ENCODE measurements at places on chromosomes 5 and 9.

GRCh38 chr9:68750786-68751185 lies 45.7 kb downstream of the PIP5K1B start:
- DNase-seq, result no peak

DNA sequence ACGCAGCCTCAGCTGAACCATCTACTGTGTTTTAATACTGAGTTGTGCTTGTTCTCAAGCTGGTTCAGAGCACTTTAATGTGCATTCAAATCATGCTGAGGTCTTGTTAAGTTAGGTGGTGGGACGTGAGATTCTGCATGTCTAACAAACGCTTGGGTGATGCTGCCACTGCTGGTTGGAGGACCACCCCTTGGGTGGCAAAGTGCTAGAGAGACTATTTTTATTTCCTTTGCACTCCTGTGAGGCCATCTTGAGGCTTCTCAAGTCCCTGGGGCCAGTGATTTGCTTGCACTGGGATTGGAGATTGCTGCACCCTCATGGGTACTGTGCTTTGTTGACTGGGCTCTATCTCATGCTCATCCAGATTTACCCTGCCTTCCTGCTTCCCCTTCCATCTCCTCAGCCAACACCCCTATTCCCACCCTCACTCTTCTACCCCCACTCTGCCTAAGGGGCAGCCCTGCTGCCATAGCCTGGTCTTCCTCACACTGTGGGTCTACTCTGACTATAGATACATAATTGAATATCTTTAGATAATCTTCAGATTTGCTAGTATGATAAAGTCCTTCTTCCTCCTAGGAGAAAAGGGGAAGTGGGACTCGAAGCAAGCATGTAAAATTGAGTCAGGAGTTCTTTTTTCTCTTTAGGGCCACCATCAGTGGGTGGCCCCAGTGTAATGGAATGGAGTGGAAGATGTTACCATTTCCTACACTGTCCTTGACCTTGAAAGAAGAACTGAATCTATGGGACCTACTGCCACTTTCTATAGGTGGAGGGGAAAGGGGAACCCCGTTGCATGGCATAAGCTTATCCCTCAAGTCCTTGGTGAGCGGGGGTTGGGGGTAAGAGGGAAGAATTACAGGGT lies 45.1 kb upstream of the SUB1 start:
- DNase-seq, result no peak

DNA sequence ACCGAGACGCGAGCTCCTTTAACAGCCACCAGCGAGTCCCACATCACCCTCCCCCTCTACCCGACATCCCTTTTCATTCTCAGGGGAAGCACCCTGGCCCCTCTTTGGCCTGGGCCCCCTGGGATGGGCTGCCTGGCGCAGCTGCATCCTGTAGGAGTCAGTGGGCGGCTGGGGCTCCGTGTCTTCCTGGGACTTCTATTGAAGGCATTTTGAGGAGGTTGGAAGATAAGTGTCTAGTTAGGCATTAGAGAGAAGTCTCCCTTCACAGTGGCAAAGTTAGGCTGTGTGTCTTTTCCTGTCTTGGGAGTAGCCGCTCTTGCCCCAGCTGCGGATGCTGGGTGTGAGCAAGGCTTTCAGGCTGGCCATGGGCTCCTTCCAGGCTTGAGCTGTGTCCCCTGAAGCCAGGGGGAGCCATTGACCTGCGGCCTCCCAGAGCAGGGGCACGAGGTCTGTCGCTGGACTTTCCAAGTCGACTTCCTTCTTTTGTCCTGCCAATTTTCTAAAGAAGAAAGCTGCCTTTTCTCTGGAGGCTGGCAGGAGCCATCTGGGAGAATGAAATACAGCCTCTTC lies 18.6 kb upstream of the NKD2 start:
- no peak for DNase-seq

DNA sequence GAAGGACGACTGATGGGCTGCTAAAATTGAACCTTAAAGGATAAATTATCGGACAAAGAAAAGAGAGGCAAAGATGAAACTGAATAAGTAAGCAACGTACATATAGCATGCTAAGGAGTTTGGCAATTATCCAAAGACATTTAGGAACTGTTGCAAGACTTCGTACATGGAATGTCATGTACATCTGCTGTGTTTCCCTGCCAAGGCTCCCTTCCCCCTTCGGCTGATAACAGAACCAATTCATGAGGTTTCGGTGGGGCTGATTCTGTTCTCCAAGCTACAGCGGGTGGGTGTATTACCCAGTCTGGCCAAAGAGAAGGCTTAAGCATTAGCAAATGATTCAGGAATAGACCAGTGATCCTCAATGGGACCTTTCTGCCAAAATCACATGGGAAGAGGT lies 190.9 kb upstream of the FREM1 start:
- DNase-seq, result no peak

DNA sequence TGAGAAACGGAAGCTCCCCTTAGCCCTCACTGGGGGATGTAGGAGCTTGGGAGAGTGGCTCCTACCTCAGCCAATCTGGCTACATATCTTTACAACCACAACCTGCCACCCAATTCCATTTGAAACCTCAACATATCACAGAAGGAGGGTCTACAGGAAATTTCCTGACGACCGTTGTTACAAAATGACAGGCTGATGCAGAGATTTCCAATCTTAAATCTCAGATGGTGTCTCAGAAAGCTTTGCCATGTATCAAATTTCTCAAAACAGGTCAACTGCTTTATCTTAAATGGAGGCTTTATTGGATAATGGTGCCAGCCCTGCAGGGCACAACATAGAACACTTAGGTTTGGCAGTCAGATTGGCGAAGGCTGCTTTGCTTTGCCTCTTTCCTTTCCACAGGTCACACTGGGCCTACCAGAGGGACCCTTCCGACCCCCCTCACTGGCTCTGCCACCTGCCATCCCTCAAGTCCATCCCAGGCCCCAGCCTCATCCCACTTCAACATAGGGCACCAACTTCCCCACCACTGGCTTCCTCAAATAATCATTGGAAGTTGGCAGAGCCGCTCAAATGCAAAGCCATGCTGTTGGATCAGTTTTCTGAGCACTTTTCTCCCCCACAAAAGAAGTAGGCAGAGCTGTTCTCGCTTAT lies 11.1 kb upstream of the SPATA31E1 start:
- no peak for DNase-seq

- no peak for DNase-seq
These were observed 14.2 kb upstream of the AGGF1 start for GRCh38 chr5:77015938-77016569.

DNA sequence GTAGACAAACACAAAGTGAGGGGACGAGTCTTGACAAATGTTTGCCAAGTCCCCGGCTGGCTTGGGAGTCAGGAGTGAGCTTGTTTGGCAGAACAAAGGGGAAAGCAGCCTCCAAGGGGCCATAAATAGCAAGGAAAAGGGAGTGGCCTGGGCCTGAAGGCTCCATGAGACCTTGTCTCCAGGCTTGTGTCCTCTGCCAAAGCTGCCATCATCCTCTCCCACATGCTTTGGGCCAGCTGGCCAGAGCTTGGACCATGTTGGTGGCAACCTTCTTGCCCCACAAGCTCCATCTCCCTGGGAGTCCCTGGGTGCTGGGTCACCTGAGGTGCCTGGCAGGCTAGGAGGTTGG lies 13.3 kb upstream of the PITX1 start:
- DNase-seq, result no peak

- DNase-seq, result no peak
These were observed 5.2 kb downstream of the CRB2 start for GRCh38 chr9:123361086-123361730.

DNA sequence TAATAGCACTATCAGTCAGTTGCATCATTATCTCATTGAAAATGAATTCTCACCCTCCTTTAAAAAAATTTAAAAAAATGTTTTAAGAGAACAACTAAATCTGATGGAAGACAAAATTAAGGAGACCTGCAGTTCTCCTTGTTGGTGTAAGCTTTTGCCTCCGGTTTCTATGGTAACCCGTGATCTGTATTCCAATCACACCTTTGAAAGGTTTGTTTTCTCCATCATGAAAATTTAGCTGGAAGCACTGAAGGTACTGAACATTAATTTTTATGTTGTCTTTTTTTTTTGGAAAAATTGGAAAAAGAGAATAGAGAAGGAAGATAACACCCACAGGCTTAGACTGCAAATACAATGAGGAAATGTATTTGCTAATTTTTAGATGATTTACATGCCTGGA lies 2.5 kb upstream of the BASP1 start:
- DNase-seq, result no peak

GRCh38 chr9:35611230-35611797 lies 6.3 kb downstream of the TESK1 start:
- no peak for DNase-seq

DNA sequence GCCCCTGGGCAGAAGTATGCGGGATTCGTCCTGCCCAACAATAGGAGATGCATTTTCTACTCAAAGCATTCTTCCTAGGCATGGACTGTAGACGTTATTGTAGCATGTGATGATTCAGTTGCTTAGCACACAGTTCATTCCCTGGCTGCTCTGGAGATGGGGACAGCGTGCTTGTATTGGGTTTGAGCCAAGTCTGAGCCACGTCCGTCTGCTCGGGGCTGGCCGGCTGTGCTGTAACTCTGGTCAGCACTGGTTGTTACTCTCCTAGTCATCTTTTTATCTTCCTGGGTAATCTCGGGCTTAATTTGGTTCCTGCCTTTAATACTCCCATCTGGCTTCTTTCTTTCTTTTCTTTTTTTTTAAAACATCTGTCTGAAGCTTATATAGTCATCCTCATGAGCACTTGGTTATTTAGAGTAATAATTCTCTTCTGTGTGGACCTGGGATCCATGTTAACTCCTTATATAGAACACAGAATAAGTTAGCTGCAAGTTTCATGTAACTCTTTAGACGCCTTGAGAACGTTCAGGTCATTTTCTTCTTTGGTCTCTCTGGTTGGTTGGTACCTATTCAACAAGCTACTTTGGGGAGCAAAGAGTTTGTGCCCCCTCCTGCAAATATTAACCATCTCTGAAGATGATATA lies 118.8 kb upstream of the RPS23 start:
- DNase-seq, result no peak

GRCh38 chr5:169426784-169427183 lies 125.8 kb upstream of the SLIT3 start:
- no peak for DNase-seq

- DNase-seq, result no peak
These were observed 3.0 kb downstream of the CMYA5 start for GRCh38 chr5:79692596-79692995.

GRCh38 chr5:128446-128845 lies 36.5 kb downstream of the PLEKHG4B start:
- no peak for DNase-seq

DNA sequence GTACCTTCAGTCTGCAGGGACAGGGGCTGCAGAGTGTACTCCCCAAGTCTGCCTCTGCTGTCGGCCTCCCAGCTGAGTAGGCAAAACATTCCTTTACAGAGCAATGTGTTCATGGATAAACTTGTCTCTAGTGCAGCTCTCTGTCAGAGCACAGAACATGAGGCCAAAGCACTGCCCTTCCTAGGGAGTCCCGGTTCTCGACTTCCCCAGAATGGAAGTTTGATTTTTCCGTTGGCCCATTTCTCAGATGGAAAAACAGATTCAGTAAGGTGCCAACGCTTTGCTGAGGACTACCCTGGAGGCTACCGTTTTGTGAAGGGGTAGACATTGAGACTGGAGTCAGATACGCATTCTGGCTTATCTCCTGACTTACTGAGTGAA lies 422 bp upstream of the TRIM32 start:
- DNase-seq, result no peak

GRCh38 chr9:115162946-115163345 lies 45.0 kb upstream of the TNC start:
- DNase-seq, result no peak

- no peak for DNase-seq
These were observed 32.1 kb upstream of the MSANTD3 start for GRCh38 chr9:100394816-100395215.

DNA sequence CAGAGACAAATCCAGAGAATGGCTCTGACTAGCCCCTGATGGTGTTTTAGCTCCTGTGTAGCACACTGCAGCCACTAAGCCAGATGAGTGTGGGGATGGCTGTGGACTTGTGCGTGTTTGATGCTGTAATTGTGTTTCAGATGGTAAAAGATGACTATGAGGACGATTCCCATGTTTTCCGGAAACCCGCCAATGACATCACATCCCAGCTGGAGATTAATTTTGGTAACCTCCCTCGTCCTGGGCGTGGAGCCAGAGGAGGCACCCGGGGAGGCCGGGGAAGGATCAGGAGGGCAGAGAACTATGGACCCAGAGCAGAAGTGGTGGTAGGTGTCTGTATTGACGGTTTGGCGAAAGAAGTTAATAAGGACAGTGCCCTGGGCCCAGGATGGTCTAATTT lies 38.0 kb downstream of the HABP4 start:
- no peak for DNase-seq

GRCh38 chr9:109132567-109133021 lies 12.8 kb upstream of the TMEM245 start:
- no peak for DNase-seq

GRCh38 chr5:137667341-137667740 lies 68.5 kb downstream of the KLHL3 start:
- no peak for DNase-seq

DNA sequence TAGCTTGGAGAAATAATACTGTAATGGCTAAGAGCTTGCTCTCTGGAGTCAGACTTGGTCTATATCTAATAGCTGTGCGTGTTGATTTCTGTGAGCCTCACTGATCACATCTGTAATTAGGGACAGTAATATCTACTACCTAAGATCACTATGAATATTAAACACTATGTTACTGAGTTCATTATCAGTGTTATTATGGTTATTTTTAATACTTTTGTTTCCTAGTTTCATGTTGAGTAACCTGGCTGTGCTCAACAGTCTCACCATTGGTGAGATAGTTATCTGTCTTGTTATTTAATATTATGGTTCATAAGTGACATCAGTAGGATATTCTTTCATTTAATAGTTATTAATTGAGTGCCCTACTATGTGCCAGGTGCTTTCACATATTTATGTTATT lies 22.4 kb upstream of the CAVIN4 start:
- no peak for DNase-seq

GRCh38 chr5:179301376-179301775 lies 43.9 kb downstream of the ADAMTS2 start:
- no peak for DNase-seq

DNA sequence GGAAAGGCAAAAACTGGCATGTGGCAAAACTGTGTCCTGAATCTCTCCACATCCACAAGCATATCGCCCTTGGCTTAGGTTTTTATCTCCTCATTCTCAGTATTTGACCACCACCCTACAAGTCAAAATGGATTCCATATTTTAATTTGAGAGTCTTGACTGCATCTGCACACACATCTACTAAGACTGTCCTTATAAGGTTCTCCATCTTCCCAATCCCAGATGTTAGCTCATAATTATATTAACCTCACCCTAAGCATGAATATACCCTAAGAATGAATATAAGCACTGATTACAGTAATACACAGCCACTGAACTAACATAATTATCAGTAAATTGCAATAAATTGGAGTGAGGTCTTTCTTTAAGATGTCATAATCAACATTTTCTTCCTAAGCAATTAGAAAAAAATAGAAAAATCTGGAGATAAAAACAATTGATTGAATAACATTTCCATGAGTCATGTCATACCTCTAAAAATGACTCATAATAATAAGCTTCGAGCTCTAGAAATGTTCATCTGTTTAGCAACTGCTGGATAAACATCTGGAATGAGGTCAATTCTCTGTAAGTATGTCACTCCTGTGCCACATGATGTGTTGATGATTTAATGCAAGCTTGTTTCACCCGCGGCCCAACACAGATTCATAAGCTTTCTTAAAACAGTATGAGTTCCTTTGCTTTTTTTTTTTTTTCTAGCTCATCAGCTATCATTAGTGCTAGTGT lies 39.9 kb upstream of the PAM start:
- no peak for DNase-seq

GRCh38 chr5:133403741-133404364 lies 208.5 kb downstream of the FSTL4 start:
- DNase-seq, result no peak

Measured in activated naive CD4-positive, alpha-beta T cell treated with anti-CD3 and anti-CD28 coated beads, Interleukin-2, amount 50 U/mL, for 72 hours (primary cell).